NAMALWA (cell line): ENCODE measurements at places on chromosomes 2 and 18.

DNA sequence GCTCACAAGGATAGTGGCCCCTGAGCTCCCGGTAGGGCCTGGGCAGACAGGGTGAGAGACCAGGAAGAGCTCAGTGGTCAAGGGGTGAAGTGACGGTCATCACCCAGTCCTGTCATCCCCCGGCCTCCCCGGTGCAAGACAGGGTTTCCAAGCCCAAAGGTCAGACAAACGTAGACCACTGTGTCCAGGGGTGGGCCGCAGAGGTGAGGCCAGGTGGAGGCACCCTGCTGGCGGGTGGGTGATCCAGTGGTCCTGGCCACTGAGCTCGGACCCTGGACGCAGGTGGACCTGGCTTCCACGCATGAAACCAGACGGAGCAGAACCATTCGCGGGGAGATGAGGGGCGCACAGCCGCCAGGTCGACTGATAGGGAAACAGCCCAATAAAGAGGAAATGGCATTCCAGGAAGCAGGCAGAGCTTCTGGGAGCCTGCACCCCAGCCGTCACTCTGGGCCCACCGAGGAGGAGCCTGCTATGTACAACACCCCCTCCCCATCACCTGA lies 14.4 kb upstream of the SNED1 start:
- no peak for DNase-seq

- DNase-seq, result no peak
Observed at GRCh38 chr2:51208521-51208920, 176.6 kb upstream of the NRXN1 start.

GRCh38 chr2:233481368-233482142 lies 85.0 kb downstream of the USP40 start:
- no peak for DNase-seq

- no peak for DNase-seq
Observed at GRCh38 chr2:66543257-66543767, 108.4 kb downstream of the MEIS1 start.

- DNase-seq, result no peak
Observed at GRCh38 chr2:56912490-56912889, 728.7 kb downstream of the CCDC85A start.
